Left kidney (tissue), 8 donors: ENCODE measurements at places on chromosomes 5 and 9. TPM values are rescaled to one million over a fixed set of nuclear protein-coding genes. Genes with fewer than 3 reads are reported as not detected.
A peak's percentile ranks its signal among the peaks of the same experiment; 100 is the strongest.

KIF4B gene
- polyA plus RNA-seq, result 0.28 TPM

GLT6D1 gene
- not detected for polyA plus RNA-seq

- no peak for DNase-seq
Observed at GRCh38 chr9:121876255-121876654, 216.9 kb downstream of the TTLL11 start.

UQCRQ gene
- polyA plus RNA-seq, result 173 TPM

PAIP1 gene
- 157 TPM for polyA plus RNA-seq

GABRA1 gene
- polyA plus RNA-seq, result 0.20 TPM

GRCh38 chr5:101580591-101580990 is 677.5 kb upstream of the ST8SIA4 start:
- DNase-seq, result no peak

DNA sequence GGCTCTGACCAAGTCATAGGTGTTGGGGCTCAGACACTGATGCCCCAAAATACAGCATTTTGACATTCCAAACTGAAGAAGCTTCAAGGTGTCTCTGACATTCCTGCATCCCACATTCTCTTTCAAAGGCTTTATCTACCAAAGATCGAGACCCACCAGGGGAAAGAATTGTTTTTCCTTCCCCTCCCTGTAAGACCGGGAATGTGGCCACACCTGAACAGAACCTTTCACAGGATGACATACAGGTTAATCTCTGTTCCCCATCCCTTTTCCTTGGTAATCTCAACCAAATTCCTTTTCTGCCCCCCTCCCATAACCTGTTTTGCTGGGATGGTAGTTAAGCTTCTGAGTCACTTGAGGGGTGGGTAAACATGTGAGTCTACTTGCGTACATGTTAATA is 72.3 kb downstream of the IQGAP2 start:
- no peak for DNase-seq

RANBP17 gene
- polyA plus RNA-seq, result 22.3 TPM

GRCh38 chr9:87640385-87640795 is 85.5 kb upstream of the CTSL start:
- peak; percentile 42 for DNase-seq

GRCh38 chr5:108711898-108712297 is 35.8 kb upstream of the FER start:
- DNase-seq, result no peak

IFT74 gene
- 50.1 TPM for polyA plus RNA-seq

- DNase-seq, result no peak
Observed at GRCh38 chr9:129313331-129313955, 135.4 kb upstream of the IER5L start.

GRCh38 chr5:82854956-82855355 is 222.2 kb downstream of the TMEM167A start:
- DNase-seq, result no peak

DNA sequence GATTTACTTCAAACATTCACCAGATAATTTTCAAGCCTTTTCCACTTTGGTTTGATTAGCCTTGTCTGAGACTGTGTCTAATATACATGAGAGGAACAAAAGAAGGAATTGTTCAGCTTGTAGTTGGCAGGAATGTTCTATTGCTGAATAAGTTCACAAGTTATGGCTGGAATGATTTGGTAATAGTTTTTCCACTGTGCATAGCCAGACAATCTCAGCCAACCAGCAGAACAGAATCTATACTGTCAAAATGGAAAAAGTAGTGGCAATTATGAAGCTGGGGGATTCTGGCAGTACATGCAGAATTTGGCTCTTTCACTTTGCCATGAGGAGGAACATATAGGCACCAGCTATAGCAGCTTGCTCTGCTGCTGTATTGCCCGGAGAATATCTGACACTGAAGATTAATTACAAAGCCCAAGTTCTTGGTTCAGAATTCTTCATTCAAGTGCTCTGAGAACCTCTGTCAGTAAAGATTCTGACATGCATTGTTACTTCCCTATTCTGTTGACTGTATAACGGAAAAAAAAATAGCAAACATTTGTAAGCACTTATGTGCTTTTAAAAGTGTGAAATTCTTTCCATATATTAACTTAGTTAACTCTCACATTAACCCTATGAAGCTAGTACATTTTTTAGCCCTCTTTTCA is 150.6 kb downstream of the PRR16 start:
- no peak for DNase-seq

PLPPR1 gene
- polyA plus RNA-seq, result 18.5 TPM

DNA sequence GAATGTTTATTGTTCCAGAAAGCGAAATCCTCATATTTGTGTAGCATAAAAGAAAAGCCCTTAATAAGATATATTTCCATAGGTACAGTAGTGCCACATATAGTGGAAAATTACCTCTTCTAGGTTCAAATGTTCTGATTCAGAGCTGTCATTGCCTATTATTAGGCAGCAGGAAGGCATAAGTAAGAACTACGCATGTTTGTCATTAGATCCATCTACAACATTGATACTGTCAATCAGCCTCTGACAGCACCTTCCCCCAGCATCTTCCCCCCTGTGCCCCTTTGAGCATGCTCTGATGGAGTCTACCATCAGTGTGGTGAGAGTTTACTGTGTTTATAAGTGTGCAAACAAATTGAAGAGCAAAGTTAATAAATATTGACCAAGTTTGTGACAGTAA is 816.1 kb downstream of the TLE4 start:
- no peak for DNase-seq

PCDHGB7 gene
- 17.3 TPM for polyA plus RNA-seq

DNA sequence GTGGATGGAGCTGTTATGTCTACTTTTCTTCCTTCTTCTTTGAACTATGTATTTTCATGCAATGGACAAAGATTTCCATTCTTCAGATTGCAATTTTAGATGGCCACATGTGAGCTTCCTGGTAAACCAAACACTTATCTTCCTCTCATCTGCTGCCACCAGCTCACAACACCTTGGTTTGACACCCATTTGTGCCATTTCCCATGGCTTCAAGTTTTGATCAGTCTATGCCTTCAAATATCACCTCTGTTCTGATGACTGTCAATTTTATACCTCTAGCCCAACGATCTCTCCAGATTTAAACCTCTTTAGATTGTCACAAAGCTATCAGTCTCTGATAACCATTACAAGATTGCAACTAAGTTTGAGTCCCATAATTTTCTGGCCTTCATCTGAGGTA is 147.2 kb downstream of the TMEM38B start:
- no peak for DNase-seq

IFNB1 gene
- polyA plus RNA-seq, result not detected

AK3 gene
- polyA plus RNA-seq, result 116 TPM

GRCh38 chr5:135353952-135354721 is 44.9 kb downstream of the MACROH2A1 start:
- no peak for DNase-seq

ISL1 gene
- polyA plus RNA-seq, result not detected

TRPM6 gene
- polyA plus RNA-seq, result 1.1 TPM

DNA sequence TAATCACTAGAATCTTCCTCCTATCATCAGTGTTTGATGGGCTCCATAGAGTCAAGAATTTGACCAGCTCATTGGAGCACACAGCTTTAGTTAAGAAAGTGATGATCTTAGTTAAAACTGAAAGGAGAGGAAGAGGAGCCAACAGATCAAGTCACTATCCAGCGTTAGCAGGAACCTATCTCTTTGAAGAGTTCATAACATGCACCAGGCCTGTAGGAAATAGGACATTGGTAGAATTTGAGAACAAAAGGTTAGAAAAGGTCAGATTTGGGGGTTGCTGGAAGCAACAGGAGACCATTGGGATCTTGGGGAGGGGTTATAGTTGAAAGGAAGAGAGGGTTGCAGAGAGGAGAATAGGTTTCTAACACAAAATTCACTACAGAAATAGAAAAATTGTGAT is 11.4 kb upstream of the ADRA1B start:
- DNase-seq, result no peak

STKLD1 gene
- 4.4 TPM for polyA plus RNA-seq

GRCh38 chr9:14992516-14992915 is 82.3 kb upstream of the FREM1 start:
- no peak for DNase-seq

LRRTM2 gene
- polyA plus RNA-seq, result 1.9 TPM

- DNase-seq, result no peak
Observed at GRCh38 chr5:473551-474192, 30.7 kb downstream of the EXOC3 start.
